CD4-positive, alpha-beta T cell treated with Interleukin-21 for 1 hour (primary cell): ENCODE measurements at places on chromosomes 4 and X.

GRCh38 chr4:122603156-122603574, 17.7 kb downstream of the IL21 start:
- no peak for DNase-seq

DNA sequence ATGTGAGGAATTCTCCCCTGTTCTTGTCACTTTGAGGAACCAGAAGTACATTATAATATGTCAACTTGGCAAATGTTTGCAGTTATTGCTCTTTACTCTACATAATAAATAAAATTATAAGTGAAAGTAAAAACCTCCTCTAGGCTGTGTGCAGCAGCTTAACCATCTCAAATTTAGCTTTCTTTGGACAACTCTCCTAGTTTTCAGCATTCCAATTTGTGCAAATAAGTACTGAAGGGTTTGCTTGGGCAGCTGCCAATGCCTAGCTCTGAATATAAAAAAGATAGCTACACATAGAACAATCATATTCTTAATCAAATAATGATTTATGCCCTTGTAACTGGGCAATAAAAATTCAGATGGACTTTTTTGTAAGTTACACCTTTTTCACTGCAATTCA, 82.5 kb downstream of the GASK1B start:
- no peak for DNase-seq

DNA sequence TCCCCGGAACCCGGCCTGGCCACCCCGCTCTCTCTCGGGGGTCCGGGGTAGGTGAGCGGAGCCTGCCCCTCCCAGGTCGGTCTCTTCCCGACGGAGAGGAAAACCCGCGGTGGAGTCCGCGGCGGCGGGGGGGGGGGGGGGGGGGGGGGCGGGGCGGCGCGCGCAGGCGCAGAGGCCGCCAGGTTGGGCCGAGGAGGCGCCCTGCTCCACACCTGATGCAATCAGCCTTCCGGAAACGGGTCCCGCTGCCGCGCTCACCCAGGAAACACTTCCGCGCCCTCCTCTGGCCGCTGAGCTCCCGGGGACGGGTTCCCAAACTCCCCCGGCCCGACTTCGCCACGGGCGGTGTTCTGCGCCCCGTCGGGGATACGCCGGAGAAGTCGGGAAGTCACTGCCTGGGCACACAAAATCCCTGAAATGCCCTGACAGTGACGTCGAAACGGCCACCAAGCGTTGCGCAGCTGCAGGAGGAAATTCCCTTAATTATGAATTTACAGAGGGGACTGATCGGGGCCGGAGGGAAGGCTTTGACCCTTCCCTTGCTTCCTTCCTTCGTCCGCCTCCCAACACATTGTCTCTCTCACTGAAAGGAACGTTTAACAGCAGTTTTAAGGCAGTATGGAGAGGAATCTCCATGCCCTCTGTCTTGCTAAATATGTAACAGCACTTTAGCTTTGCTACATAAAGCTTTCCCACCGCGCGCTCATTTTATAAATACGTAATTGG, 2.1 kb upstream of the APBB2 start:
- peak; percentile 31 for DNase-seq

GRCh38 chr4:153809307-153809706, 20.4 kb upstream of the SFRP2 start:
- peak; percentile 45 for DNase-seq

DNA sequence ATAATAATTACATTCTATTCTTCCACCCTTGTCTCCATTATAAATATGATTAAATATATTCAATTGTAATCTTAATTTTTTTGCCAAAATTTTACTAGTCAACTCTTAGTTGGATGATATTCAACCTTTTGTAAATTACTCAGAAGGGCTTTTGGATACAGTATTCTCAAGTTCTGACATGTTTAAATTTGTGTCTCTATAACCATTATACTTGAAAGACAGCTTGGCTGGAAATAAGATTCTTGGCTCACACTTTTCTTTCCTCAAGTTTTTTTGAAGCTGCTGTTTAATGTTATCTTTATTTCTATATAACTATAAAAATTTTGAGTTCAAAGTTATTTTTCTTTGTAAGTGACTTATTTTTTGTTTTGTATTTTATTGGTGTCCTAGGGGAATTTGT, 214.4 kb downstream of the ARAP2 start:
- DNase-seq: no peak

DNA sequence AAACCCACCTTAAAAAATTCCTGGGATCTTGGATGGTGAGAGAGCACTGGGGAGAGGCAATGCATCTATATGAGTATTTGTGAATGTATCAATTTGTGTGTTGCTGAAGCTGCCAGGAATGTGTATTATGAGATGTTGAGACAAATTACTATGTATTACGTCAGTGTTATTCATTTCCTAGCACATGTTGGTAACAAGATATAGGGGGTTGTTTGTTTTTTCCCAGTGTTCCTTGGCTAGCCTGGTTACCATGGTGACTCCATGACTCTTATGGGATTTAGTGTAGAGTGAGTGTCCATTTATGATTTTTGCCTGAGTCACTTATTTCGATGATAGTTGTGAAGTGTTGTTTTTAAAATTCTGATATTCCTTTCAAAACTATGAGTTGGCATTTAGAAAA, 65.6 kb downstream of the RAB40A start:
- DNase-seq: no peak

DNA sequence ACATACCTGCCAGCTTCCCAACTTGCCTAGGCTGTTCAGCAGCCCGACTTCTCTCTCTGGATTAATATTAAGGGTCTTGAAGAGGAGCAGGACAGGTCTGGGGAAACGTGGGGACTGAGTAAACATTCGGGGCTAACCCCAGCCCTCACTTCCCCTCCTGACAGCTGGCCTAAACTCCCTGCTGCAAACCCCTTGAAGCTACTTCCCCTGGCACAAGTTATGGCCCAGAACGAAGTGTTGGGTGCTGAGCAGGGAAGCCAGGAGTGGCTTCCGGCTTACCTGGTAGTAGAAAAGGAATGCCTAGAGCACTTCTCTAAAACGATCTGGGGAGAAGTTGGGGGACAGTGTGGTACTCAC, 200.0 kb downstream of the BCOR start:
- DNase-seq: no peak

DNA sequence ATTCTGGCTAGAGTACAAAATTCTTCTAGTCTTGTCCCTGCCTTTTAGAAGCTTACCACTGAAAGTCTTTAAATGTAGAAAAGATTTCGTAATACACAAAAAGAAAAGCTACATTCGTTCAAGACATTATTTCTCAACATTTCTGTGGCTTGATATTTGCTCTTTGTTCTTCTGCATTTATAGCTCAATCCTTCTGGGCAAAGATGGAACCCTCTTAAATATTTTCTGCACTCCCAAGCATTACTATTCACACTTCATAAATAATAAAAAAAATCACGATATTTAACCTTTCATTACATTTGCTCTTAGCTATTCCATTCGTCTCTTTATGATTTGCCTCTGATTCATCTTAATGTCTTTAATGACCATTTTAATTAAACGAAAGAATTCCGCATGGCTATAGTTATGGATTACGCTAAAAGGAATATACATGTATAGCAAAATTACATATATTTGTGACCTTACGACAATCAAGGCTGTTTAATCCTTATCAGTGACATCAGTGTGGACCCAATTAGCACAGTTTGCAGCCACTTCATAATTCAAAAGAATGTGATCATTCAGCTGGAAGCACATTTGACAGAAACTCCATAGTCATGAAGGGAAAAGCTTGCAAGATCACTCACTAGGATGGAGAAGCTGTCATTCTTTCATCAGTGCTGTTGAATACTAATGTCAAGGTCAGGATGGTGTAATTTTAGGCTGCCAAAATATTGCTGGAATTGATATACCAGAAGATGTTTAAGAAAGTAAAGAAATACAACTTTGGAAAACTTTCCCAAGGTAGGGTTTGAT, 1075.0 kb upstream of the TENM3 start:
- no peak for DNase-seq
